ENCODE measurements at places on chromosomes 11 and 22.
A peak's percentile ranks its signal among the peaks of the same experiment; 100 is the strongest.

DNA sequence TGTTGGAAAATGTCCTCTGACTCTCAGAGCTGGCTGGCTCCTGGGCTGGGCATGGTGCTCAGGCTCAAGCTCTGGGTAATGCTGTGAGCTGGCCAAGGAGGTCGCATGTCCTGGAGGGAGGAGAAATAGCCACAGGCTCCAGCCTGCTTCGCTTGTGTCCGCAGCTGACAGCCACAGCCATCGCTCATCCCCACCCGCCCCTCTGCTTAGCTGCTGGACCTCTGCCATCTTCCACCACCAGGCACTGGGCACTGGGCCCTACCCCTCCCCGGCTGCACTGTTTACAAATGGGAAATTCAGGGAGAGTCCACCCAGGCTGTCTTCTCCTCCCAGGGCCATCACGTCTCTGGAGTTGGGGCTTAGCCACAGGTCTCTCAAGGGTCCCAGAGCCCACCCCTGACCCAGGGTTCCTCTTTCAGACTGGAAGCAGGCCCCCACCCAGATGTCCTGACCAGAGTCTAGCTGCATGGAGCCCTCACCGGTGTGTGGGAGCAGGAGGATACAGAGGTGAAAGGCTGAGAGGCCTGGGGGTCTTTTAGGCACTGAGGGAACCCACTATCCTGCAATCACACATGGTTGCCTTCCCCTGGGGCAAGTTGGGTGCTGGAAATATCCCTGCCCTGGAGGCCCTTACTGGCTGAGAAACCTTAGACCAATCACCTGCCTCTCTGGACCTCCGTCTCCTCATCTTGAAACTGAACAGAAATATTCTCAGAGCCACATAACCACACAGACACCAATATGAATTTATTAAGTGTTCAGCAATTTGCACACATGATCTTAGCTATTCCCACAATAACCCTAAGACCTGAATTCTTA, 62.7 kb downstream of the CD82 start:
- DNase-seq = no peak

DNA sequence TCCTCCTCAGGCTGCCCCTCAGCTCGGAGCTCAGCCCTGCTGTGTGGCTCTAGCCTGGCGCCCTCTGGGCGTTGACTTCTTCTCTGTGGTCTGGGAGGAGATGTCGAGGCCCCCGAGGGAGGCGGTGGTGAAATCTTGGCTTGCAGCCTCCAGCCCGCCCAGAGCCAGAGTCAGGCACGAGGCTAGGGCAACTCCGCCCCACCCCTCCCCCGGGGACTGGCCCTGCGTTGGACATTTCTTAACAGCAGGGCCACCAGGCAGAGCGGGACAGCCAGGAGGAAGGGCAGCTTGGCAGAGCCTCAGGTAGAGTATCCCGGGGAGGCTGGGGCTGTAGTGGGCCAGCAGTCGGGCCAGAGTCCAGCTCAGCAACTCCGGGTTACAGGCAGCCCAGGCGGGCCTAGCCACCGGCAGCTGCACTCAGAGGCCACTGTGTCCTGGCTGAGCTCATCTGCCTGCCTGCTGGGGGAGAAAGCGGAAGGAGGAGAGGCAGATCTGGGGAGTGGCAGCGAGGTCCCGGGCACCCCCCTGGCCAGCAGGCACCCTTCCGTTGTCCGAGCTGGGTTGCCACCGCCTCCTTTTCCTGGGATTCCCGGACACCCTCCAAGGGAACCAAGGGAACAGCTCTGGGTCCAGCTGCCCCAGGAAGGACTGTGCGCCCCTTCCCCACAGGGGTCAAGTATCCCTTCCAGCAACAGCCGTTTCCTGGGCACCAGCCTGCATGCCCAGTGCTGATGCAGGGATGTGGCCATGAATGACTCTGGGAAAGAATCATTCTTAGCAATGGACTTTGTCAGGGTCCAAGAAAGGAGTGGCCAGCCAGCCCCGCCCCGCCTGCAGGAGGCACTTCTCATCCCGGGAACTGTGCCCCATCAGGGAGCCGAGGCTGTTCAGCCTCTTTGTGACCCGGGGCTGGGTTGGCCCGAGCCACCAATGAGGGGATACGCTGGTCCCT, at the start of gene ALDH3B1:
Gene ALDH3B1 (plus strand): TSS at position 238 of the 952 bp plus-strand sequence. CDS start 4,971 bp downstream, outside the sequence.
- no peak for DNase-seq

GRCh38 chr22:46758867-46759290, 3.6 kb upstream of the TBC1D22A start:
- peak; percentile 42 for DNase-seq

DNA sequence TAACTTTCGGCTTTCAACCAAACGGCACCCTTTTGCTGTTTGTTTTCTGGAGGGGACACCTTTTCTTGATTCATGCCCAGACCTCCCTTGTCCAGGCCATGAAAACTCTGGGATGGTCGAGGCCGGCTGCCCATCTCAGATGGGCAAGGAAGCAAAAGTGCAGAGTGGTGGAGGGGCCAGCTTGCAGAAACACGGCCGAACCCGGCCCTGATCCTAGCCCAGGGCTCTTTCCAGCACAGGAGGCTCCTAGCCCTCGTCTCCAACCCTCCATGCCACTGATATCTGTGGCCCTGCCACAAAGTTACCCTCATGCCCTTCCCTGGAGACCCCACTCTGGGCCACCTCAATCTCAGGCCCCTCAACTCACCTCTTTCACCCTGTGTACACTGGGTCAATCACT, 18.9 kb upstream of the SLC22A12 start:
- DNase-seq = no peak

DNA sequence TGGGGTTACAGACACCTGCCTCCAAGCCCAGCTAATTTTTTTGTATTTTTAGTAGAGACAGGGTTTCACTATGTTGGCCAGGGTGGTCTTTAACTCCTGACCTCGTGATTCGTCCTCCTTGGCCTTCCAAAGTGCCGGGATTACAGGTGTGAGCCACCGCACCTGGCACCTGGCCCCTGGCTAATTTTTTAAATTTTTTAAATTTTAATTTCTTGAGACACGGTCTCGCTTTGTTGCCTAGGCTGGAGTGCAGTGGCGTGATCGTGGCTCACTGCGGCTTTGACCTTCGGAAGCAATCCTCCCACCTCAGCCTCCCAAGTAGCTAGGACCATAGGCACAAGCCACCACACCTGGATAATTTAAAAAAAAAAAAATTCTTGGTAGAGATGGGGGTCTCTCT, 14.6 kb downstream of the PPP6R2 start:
- DNase-seq = no peak

DNA sequence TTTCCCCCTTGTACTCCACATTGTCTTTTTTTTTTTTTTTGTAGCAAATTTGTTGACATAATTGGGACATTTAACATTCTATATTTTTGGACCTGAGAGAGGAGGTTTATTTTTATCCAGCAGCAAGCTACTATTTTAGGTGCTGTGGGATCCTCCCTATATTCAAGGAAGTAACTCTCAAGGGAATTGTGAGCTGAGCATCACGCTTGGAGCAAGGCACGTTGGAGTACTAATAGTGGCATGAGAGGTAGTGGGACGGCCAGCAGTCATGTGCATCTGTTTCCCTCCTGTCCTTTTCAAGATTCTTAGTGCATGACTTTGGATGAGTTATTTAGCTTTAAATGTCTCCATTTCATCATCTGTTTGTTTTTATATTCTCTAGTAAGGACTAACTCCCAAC, 52.3 kb downstream of the EXT2 start:
- no peak for DNase-seq

- DNase-seq = no peak
Measured at GRCh38 chr11:66570079-66570849, 1.9 kb upstream of the CTSF start.

- peak; percentile 54 for DNase-seq
Measured at GRCh38 chr11:3642071-3642951, 519 bp upstream of the ART5 start.

- DNase-seq = no peak
Measured at GRCh38 chr11:74185695-74186094, 14.6 kb downstream of the PPME1 start.

- no peak for DNase-seq
Measured at GRCh38 chr22:47990481-47990880, 1228.0 kb downstream of the TBC1D22A start.

- DNase-seq = no peak
Measured at GRCh38 chr22:40616578-40616977, 19.9 kb downstream of the MRTFA start.

GRCh38 chr11:84022695-84023094, 736.5 kb upstream of the CCDC90B start:
- DNase-seq = no peak

DNA sequence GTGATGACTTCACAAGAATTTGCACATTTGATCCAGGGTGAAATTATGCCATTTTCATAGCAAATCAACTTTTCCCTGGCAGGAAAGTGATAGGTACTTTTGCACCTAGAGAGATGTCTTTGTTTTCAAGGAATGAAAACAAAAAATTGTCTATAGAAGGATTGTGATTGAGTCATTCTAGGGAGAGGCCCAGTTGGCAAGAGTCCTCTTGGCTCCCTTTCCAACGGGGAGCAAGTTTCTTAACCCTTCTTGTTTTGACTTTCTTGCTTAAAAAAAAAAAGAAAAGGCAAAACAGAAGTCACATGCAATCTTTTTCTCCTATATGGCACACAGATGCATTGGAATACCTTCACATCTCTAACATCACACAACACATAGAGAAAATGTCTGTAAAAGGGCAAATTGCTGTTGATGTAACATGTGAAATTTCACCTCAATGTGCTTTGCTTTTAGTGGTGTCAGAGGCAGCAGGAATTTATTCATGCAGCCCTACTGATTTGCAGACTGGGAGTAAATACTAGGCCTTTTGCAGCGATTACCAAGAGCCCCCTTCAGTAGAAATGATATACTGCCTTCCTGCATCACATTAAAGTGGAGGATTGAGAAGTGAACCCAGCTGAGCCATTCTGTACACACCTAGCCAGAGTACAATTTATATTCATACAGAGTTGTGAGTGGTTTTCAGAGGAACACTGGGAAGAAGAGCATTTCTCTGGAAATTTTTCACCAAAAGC, 290.7 kb upstream of the MPPED2 start:
- DNase-seq = no peak

DNA sequence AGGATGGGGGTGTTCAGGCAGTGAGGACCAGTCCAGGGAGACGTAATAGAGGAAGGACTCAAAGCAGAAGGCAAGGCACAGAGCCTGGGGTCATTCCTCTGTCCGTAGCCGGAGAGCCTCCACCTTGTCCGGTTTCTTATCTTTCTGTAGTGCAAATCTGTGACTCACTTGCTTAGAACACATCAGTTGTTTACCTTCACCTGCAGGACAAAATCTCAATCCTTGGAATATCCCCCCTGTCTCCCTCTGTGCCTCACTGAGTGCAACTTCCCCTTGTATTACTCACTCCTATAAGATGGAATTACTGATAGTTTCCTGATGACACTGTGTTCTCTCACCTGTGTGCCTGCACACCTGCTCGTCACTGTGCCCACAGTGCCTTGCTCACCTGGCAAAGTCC, 20.4 kb upstream of the TTC12 start:
- DNase-seq = no peak

DNA sequence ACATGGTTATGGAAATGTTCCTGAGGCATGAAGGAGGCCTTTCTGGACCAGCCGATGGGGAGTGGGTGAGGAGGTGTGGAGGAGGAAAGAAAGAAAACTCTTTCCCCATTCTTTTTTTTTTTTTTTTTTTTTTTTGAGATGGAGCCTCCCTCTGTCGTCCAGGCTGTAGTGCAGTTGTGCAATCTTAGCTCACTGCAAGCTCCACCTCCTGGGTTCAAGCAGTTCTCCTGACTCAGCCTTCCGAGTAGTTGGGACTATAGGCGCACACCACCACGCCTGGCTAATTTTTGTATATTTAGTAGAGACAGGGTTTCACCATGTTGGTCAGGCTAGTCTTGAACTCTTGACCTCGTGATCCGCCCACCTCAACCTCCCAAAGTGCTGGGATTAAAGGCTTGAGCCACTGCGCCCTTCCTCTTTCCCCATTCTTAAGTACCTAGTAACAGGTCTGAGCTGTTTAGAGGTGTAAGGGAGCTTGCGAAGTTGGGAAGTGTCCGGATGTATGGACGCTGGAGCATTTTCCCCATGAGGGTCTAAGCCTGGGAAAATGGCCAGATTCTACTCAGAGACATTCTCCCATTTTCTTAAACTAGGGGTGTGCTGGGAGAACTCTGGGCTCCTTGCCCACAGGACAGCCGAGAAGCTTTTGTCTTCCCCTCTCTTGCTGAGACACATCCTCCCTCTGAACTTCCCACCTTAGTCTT, 135.8 kb downstream of the TEAD1 start:
- no peak for DNase-seq

GRCh38 chr22:49699476-49699875, 128.2 kb downstream of the BRD1 start:
- no peak for DNase-seq

DNA sequence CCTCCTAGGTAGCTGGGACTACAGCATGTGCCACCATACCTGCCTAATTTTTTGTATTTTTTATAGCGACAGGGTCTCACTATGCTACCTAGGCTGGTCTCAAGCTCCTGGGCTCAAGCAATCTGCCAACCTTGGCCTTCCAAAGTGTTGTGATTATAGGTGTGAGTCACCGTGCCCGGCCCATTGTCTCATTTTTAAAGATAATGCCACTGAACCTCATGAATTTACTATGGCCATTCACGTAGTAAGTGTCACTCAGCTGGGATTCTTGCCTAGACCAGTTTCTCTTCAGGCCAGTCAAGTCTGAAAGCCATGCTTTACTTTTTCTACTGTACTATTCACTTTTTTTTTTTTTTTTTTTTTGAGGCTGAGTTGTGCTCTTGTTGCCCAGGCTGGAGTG, 22.4 kb downstream of the DEPDC5 start:
- no peak for DNase-seq

- DNase-seq = no peak
Measured at GRCh38 chr11:116650052-116650451, 122.7 kb downstream of the BUD13 start.

DNA sequence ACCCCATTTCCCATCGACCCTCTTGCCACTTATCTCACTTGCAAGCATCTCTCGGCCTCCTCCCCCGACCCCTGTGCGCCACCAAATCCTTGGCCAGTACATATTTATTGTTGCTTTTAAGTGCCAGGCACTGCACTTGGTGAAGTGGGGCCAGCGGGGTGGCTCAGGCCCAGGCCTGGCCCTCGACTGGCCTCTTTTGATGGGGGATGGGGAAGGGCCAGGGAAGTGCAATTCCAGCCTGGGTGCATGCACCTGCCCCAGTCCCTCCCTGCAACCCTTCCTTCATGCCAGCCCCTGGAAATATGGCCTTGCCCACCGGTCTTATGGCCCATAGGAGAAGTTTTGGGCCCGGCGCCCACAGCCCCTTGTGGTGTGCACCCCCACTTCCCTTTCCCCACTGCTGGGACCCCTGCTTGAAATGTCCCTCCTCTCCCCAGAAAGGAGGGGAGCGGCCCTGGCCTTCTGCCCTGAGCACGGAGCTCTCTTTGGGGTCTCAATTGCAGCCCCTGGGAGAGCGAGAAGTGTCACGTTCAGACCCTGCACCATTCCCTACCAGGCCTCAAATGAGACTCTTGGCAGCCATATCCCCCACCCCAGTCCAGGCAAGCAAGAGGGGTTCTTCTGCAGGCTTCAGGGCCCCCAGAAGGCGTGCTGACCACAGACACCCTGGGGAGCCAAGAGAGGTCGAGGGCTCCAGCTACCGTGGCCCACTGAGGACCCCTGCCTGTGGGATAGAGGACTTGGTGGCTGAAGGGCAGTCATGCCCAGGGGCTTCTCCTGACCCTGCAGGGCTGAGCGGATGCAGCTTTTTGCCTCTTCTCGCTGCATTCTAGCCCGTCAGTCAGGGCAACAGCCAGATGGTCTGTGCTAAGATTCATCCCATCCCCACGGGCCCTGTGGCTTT, 961 bp downstream of the SUSD2 start:
- no peak for DNase-seq

Measured in Jurkat, Clone E6-1 (cell line).